ENCODE measurements at places on chromosomes 16 and 17. TPM values are rescaled to one million over a fixed set of nuclear protein-coding genes. Genes with fewer than 3 reads are reported as not detected.

GRCh38 chr17:79104898-79105600, 30.4 kb downstream of the ENGASE start:
- H3K27me3 ChIP-seq: peaks cover 9% of the 10 kb centered on the region
- no peaks in the 10 kb centered on the region for H3K4me1 ChIP-seq
- H3K4me3 ChIP-seq: no peak overlapping the region
- no peak for DNase-seq

Gene ZFPM1
- 35.0 TPM for total RNA-seq

DNA sequence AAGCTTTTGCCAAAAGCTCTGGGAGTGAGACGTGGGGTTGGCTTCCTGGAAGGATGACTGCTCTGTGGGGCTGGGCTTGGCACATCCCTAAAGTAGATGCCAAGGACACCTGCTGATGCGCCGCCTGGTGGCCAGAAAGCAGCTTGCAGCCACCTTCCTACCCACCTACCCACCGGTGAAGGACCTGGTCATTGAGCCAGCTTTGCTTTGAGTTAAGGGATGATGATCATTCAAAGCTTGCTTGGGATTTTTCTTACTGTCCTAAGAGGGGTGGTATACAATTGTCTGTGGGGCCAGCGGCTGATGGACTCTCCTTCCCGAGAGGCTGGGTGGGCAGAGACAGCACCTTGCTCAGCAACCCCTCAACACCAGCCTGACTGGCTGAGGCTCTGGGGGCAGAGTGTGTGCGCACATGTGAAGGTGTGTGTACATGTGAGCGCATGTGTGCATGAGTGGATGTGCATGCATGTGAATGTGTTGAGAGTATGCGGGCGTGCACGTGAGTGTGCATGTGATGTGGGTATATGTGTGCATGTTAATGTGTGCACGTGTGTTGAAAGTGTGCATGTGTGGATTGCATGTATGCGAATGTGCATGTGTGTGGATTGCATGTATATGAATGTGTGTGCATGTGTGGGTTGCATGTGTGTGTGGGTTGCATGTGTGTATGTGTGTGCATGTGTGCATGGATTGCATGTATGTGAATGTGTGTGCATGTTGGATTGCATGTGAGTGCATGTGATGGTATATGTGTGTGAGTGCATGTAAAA, 18.6 kb downstream of the C1QTNF1 start:
- no peak overlapping the region for H3K27ac ChIP-seq
- no peaks in the 10 kb centered on the region for H3K4me1 ChIP-seq
- no peak overlapping the region for H3K4me3 ChIP-seq
- peak; percentile 53 for DNase-seq
- H3K36me3 ChIP-seq: no peaks in the 10 kb centered on the region
- peaks cover 19% of the 10 kb centered on the region for H3K27me3 ChIP-seq

DNA sequence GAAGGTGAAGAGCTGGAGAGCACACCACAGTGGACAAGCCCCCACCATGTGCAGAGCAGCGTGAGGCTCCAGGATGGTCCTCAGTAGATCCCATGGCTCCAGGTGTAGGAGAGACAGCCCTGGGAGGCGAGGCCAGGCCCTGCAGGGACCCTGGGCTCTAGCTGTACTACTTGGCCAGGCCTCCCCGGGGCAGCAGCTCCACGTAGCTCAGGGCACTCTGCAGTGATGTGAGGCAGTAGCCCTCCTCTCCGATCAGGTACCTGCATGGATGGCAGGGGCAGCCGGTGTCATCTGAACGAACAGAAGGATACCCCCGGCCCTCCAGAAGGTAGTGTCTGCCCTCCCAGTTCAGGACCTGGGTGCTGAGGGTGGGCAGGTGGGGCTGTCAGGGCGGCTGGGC, 6.2 kb upstream of the SPATA2L start:
- H3K4me1 ChIP-seq: peaks cover 8% of the 10 kb centered on the region
- H3K4me3 ChIP-seq: no peak overlapping the region
- H3K27me3 ChIP-seq: no peaks in the 10 kb centered on the region
- no peak for DNase-seq
- no peak overlapping the region for H3K27ac ChIP-seq

Gene RNF167
- 108 TPM for total RNA-seq

Gene SULT1A2
- total RNA-seq: not detected

DNA sequence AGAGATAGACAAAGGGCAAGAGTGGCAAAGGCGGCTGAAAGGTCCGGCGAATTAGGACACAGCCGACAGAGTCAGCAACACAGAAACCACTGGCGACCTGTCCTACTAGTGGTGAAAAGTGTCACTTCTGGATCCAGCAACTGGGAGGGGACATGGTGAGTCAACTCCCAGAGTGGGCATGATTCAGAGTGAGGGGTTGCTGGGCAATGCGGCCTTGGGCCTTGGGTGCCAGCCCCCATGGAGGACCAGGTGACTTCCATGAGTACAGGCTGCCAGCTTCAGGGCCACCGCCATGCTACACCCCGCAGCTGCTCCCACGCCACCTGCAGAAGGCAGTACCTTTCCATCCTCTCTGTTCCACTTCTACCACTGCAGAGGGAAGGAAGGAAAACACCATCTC, 110.6 kb downstream of the ZFHX3 start:
- DNase-seq: no peak
- no peak overlapping the region for H3K27ac ChIP-seq
- no peak overlapping the region for H3K4me3 ChIP-seq
- H3K36me3 ChIP-seq: no peaks in the 10 kb centered on the region
- peaks cover 2% of the 10 kb centered on the region for H3K4me1 ChIP-seq
- H3K27me3 ChIP-seq: no peaks in the 10 kb centered on the region

All from activated B cell treated with CpG ODN at 0.5 μM for 24 hours (primary cell).